ENCODE measurements at places on chromosomes 7 and 10. TPM values are rescaled to one million over a fixed set of nuclear protein-coding genes. Genes with fewer than 3 reads are reported as not detected.

The AKR1B15 gene
- 0.47 TPM for total RNA-seq

The TRPV5 gene
- total RNA-seq, result not detected

The KCP gene
- total RNA-seq, result 1.8 TPM

The ITGB8 gene
- 3.6 TPM for total RNA-seq

The PRKCQ gene
- 21.4 TPM for total RNA-seq

The PVRIG gene
- total RNA-seq, result not detected

The PLA2G12B gene
- not detected for total RNA-seq

The DDX56 gene
- total RNA-seq, result 56.9 TPM

The GTF2IRD1 gene
- total RNA-seq, result 46.5 TPM

The PNLIP gene
- not detected for total RNA-seq

The IDI2 gene
- total RNA-seq, result not detected

The SPDYE1 gene
- total RNA-seq, result not detected

The SLC18A3 gene
- total RNA-seq, result not detected

The DGKI gene
- 0.71 TPM for total RNA-seq

Data from H1 (cell line).